ENCODE measurements at places on chromosomes 4 and X.

DNA sequence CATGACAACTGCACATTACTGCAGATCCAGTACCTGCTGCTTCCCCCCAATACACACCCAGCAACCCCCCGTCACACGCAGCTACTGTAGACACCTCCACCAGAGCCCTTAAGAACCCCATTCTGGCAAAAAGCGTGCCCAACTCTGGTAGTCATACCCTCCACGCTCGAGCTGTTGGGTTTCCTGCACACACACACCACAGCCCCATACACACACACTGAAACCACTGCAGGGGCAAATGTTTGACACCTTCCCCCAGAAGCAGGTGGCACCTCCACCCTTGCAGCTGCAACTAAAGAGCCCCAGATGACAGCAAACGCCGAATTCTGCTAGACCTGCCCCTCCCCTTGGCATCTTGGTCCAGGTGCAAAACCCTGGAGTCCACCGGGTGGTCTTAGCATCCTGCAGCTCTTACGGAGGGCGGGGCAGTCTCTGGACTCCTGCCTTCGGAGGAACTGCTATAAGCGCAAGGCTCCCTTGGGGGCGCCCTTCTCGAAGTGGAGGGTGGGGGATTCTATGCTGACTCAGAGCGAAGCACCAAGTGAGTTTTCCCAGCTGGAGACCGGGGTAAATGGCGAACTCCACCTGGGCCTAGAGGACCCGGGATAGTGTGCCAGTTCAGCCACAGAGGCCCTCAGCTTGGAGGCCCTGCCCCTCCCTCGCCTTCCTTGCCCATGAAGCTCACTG lies 1.5 kb downstream of the FRMPD3 start:
- DNase-seq, result no peak

DNA sequence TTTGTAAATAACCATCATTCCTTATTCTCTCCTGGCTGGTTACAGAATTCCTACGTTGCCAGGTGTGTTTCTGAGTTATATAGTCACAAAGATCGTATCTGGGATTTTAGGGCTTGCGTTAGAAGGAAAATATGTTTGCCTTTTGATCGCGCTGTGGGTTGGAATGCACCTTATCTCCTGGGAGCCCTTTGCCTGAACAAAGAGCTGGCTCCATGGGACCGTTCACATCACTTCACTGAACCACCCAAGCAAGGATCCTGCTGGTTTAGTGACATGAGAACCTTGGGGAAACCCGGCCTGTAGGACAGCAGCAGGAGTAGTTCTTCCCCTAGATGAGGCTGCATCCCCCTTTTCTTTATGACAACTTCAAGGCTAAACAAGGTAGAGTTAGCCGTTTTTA lies 51.6 kb downstream of the RS1 start:
- DNase-seq, result no peak

DNA sequence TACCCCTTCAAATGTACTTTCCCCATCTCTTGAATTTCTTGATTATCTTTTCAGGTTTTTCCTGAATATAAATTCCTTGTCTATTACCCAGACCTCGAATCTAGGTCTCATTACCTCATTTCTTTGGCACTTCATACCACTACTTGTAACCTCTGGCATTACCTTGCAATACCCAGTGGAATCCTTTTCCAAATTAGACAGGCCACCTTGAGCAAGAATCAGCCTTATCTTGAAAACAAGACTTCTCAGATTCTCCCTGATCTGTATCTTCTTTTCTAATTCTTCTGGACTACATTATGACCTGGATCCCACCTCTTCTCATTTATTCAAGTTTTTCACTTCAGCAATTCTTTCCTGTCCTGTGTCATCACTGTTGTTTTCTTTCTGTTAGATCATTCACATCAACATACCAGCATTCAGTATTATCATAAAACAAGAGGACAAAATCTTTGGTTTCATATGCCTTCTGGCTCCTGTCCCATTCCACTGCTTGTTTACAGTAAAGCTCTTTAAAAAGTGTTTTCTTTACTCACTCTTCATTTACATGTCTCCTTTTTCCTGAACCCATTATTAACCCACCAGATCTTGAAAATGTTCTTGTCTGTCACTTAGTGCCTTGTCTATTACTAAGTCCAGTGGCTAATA lies 275.6 kb upstream of the HS3ST1 start:
- DNase-seq, result no peak

DNA sequence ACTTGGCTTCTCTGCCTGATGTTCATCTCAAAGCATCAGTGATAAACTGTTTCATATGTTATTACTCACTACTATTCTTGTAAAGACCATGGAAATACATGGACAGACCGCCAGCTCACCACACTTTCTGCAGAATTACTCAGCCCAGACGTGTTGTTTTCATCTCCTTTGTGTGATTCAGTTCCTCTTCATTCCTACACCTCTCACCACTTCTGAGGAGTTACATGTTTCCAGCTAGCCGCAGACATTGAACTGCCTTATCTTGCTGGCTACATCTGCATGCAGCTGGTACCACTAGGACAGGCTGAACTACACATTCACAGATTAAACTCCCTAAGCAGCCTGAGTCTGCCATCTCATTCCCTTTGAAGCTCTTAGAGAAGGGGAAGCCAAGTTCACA lies 443.2 kb upstream of the FGF16 start:
- DNase-seq, result peak; percentile 24

GRCh38 chr4:83240379-83240875 lies 44.2 kb downstream of the COQ2 start:
- no peak for DNase-seq

GRCh38 chr4:11914406-11914805 lies 485.7 kb upstream of the HS3ST1 start:
- DNase-seq, result no peak

GRCh38 chrX:70331161-70331560 lies 41.3 kb downstream of the KIF4A start:
- no peak for DNase-seq

GRCh38 chrX:130086447-130087206 lies 23.7 kb downstream of the ELF4 start:
- no peak for DNase-seq

DNA sequence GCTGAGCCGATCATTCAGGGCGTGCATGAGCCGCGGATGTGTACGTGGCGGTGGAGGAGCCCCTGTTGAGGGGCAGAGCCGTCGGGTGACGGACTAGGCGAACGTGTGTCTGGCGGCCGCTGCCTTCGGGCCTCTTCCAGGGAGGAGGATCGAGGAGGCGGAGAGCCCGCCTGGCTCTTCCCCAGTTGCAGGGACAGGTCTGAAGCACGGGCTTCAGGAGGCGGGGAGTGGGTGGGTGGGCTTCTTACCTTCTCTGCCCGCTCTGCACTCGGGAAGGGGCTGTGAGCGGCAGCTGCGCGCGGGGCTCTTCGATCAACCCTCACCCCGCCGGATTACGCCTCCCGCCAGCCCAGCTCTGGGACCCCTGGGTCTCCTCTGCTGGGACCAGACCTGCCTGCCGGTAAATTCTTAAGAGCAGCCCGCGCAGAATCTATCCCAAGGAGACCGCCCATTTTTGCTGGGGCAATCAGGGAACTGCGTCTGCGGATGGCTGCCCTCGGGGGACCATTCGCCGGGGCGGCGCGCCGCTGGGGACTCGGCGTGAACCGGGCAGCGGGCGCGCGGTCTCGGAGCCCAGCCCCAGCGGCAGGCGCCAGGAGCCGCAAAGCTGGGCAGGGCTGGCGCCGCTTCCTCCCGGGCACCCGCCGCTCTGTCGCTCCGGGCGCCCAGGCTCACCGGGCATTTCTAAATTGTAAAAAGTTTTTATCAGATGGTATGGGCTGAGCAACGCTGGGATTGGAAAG lies 4.9 kb downstream of the PLAC8 start:
- DNase-seq, result peak; percentile 25

DNA sequence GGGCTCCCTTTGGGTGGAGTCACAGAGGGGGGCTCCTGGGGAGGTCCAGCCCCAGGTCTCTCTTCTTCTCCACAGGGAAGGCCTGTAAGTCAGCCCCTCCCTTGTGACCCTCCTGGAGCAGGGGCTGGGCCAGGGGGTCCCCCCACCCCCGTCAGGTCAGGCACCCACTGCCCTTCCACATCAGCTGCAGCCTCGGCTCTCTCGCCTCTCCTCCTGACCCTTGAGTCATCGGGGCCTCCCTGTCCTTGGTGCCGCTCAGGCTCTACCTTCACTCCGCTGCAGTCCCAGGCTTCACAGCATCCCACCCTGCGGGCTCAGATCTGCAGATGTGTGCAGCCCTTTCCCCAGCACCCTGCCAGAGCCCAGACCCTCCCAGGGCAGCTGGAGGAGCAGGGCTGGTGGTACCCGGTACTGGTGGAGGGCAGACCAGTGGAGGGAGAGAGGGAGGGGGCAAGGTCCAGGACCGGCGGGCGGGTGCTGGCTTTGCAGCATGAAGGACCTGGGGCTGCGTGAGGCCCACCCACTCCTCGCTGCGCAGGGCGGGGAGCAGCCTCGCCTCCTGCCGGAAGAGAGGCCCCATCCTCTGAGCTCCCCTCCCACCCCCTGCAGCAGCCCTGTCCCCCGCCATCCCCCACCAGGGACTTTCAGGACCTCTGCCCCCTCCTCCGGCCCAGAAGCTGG lies 117.1 kb downstream of the FAM53A start:
- no peak for DNase-seq

- DNase-seq, result no peak
Observed at GRCh38 chrX:31217084-31217483, 145.2 kb upstream of the FTHL17 start.

DNA sequence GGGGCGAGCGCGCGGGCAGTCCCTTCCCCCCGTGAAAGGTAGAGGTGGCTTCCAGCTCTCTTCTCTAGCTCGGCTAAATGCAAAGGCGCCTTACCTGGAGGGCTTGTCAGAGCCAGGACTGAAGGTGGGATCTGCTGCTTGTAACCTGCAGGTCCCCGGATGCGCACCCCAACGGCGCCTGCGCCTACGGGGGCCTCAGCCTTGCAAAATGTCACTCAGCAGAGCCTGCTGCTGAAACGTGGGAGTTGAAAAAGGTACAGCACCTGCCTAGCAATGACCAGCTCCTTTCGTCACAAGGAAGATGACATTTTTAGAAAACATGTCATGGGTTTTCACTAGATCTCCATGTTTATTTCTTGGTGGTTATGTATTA lies 583 bp downstream of the ABHD18 start:
- peak; percentile 9 for DNase-seq

DNA sequence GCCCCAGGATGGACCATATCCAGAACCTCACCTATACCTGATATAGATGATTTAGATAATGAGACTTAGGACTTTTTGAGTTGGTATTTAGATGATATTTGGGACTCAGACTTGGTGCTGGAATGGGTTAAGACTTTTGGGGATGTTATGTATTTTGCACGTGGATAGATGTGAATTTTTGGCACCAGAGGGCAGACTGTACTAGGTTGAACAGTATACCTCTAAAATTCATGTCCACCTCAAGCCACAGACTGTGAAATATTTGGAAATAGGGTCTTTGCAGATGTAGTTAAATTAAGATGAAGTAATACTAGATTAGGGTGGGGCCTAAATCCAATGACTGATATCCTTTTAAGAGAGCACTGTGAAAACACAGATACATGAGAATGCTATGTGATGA lies 15.6 kb downstream of the RBM41 start:
- DNase-seq, result peak; percentile 0

- DNase-seq, result no peak
Observed at GRCh38 chr4:34279011-34279410, 1965.3 kb downstream of the ARAP2 start.

- DNase-seq, result no peak
Observed at GRCh38 chr4:112358952-112359749, 62.0 kb downstream of the ALPK1 start.

DNA sequence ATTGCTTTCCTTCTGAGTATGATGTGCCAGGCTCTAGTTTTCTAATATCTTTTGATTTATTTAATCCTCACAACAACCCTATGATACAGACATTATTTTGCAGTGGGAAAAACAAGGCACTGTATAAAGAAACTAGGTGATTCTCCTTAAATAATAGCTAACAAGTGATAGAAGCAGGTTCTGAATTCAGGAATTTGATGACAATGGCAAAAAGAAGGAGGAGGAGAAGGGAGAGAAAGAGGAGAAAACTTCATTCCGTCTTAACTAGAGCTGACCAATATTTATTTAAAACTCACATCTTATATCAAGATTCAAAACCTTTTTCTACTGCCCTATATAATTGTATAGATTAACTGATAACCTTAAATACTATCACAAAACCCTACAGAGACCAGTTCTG lies 1477.1 kb upstream of the PCDH7 start:
- DNase-seq, result no peak

DNA sequence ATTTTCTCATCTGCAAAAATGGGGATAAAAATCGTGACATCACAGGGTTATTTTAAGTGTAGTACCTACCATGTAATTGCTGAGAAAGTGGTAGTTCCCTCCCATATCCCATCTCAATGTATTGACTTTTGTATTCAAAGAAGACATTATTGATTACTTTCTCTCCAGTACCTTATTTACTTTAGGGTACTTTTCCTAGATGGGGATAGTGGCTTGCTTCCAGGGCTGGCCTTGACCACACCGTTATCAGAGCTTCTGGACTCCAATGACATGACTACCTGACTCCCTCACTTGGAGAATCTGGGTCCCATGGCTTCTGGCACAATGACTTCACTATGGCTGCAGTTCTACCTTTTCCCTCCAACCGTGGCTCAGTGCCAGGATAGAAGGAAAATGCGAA lies 58.2 kb upstream of the EOLA2 start:
- no peak for DNase-seq

GRCh38 chr4:41405464-41406112 lies 132.4 kb upstream of the LIMCH1 start:
- no peak for DNase-seq

- peak; percentile 45 for DNase-seq
Observed at GRCh38 chr4:145619639-145619996, 433 bp downstream of the MMAA start.

GRCh38 chr4:124768596-124769365 lies 56.2 kb upstream of the ANKRD50 start:
- DNase-seq, result no peak

GRCh38 chr4:42751587-42751986 lies 94.7 kb upstream of the ATP8A1 start:
- DNase-seq, result no peak

GRCh38 chr4:122221322-122221721 lies 69.2 kb downstream of the BLTP1 start:
- no peak for DNase-seq

DNA sequence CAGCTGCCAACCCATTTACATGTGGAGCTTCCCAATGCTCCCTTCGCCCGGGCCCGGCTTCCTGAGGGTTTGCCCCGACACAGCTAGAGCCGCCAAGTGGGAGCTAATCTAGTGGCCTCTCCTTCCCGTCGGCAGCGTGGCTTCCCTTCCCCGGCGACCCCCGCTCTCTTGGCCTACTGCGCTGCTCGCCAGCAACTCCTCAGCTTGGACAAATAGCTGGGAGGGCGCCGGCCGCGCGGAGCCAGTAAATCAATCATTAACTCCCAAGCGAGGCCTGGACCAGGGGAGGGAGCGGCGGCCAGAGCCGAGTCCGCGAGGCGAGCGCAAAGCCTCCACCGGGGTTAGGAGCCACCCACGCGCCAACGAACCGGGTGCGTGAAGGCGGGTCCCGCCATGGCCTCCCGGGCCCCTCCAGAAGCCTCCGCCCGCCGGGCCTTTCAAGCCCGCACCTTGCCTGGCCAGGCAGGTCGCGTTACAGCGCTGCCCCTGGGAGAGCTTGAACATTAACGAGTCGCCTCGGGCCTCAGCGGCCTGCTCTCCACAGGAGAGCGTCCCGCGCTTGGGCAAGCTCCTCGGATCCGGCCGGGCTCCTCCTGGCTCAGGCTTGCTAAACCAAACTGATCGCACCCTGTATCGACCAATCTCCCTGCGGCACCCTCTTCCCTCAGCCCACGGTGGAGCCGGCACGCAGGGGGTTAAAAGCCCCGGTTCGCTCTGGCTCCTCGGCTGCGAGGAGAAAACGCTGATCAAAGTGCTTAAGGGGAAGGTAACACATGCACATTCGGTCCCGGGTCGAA lies 10.6 kb upstream of the BCOR start:
- DNase-seq, result no peak

- DNase-seq, result no peak
Observed at GRCh38 chrX:11606408-11606807, 59.3 kb downstream of the ARHGAP6 start.

Measured in fibroblast of skin of scalp (primary cell).